ENCODE measurements at places on chromosomes 11 and 22.

DNA sequence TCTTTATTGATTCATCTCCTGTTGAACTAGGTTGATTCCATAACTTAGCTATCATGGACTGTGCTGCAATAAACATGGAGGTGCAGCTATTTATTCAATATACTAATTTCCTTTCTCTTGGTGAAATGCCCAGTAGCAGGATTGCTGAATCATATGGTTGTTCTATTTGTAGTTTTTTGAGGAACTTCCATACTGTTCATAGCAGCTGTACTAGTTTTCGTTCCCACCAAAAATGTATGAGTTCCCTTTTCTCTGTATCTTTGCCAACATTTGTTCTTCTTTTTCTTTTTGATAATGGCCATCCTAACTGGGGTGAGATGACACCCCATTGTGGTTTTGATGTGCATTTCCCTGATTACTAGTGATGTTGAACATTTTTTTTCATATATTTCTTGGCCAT lies 87.2 kb upstream of the NAV2 start:
- DNase-seq: no peak

GRCh38 chr11:20158597-20159257 lies 1.5 kb downstream of the DBX1 start:
- DNase-seq: peak; percentile 4

DNA sequence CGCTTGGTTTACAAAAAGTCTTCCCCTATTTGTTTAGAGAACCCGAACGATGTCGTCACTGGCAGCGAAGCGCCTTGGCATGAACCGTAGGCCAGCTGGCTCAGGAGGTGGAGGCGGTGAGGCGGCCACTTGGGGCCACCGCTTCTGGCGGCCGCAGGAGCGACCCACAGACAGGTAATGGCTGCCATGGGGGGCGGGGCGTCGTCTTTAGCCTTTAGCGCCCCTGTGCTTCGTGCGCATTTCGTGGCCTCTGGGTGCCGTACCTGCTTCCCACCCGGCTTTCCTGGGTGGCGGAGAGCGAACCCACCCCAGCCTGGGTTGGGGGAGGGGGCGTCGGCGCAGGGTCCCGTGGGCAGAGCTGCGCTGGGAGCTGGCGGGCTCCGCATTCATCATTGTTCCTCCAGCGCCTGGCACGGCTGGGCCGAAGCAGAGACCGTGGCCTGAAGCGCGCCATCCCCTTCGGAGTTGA lies 469 bp upstream of the OSBP2 start:
- no peak for DNase-seq

- DNase-seq: no peak
Observed at GRCh38 chr11:57913715-57914704, 109.7 kb upstream of the OR9Q1 start.

DNA sequence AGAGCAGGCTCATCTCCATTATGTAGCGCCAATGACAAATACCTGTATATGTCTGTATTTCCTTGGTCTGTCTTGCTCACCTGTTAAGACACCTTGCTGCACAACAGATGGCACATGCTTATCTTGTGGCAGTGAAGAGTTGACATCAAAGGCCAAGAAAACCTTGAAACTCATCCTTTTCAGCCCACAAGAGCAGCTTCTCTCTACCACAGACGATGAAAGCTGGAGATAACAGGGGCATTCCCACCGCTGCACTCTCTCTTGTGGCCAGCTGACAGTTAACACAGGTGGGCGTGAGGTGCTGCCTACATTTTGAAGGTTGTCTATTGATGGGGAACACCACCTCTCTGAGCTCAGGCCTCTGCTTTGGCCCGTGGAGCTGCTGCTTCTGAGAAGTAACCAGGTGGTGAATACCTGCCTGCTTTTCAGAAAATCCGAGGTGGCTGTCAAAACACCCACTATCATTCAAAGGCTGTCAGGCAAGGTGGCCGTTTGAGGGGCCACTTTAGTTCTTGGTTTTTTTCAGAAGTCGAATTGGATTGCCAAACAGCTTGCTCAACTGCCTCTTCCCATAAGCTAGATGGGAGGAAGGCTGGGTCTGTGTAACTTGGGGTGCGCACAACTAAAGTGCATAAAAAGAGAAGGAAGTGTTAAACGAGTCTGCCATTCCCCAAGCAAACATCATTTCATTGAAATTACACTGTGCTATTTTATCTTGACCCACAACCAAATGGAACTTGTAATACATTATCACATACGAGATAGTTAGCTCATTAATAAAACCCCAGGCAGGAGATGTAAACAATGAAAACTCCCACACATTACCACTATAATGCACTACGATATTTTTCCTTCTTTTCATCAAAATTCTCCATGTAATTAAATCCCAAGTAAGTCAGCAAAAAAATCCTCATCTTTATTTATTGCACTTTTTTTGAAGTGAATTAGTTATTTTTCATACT lies 87.1 kb upstream of the RAG2 start:
- DNase-seq: no peak

DNA sequence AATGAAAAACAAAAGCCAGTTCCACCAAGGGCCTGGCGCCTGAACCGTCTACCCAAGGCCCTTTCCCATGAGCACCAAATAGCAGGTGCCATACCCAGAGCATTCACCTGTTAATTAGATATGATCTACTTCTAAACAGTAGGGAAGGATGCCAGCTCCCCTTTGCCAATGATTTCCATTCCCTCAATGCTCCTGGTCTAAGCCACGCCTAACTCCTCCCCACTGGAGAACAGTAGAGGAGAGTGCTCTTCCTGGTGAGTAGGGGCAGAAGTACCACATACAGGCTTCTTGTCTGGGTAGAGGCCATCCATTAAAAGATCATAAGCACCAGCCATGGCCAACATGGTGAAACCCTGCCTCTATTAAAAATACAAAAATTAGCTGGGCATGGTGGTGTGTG lies 40.7 kb downstream of the PACSIN2 start:
- DNase-seq: no peak

- no peak for DNase-seq
Observed at GRCh38 chr11:41522899-41523672, 63.6 kb upstream of the LRRC4C start.

Measured in AG09309 (cell line).